ENCODE measurements at places on chromosomes 5 and 9.

- DNase-seq, result peak; percentile 48
Observed at GRCh38 chr5:72107131-72107900, at the start of gene MAP1B. TSS of gene MAP1B (plus strand) at chr5:72107475. CDS start at chr5:72107532, 57 bp downstream.

DNA sequence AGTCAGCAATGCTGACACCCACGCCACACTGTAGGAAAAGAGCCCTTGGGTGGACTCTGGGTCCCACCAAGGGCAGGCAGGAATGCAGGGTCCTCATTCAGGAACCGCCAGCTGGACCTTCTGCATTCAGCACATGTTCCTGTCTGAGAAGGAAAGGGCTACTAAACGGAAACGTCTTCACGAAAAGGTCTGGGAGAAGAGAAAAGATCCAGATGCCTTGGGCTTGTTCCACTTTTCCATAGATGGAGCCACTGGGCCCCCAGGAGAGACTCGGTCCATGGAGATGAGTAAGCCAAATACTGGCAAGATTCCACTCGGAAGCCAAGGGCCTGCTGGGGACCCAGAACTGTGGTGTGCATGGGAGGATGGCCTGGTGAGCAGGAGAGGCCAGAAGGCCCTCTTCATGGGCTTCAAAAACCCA, 38.4 kb downstream of the LHFPL2 start:
- DNase-seq, result peak; percentile 21

- DNase-seq, result no peak
Observed at GRCh38 chr9:79975621-79976256, 404.0 kb downstream of the TLE4 start.

DNA sequence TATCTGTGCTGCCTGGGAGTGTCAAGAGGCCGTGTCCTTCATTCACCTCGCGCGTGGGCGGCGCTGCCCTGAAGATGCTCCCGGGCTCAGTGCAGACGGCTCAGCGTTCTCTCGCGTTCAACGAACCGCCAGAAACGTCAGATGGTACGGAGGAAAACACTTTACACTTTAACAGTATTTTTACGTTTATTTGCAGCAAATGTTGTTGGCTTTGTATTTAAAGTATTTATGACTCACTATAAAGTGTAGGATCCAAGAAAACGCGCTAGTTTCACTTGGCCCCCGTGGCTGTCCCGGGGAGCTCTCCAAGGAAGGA, 544 bp upstream of the ERCC6L2 start:
- no peak for DNase-seq

DNA sequence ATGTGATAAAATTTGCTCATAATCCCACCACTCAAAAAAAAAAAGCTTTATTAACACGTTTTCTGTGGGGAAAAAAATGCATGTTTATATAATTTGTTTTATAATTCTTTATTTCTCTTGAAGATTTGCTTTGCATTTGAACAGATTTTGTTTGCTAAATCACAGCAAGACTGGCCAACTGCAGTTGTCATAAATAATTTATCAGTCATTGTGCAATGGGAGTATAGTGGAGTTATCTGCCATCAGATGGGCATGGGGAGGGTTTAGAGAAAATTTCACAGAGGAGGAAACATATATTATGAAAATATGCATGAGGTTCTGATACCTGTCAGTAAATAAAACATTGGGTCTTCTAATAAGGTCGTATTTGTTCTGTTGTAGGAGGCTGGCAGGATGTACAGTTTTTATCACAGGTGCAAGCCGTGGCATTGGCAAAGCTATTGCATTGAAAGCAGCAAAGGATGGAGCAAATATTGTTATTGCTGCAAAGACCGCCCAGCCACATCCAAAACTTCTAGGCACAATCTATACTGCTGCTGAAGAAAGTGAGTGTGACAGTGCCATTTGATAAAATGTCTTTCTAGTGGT, 23.8 kb downstream of the HSDL2 start:
- no peak for DNase-seq

DNA sequence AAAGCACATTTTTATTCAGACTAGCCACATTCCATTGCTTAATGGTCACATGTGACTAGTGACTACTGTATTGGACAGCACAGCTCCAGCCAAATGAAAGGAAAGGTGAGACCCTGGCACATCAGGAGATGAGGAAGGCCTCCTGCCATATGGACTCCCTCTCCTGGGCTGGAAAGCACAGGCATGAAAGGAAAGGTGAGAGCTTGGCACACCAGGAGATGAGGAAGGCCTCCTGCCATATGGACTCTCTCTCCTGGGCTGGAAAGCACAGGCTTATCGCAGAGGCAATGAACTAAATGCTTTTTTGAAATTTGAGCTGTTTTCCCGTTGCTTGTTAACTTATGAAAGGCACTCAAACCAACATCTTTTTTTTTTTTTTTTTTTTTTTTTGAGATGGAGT, 144.8 kb upstream of the SLC12A2 start:
- DNase-seq, result no peak

- no peak for DNase-seq
Observed at GRCh38 chr5:143153332-143154119, 250.0 kb downstream of the NR3C1 start.

- no peak for DNase-seq
Observed at GRCh38 chr5:33929925-33930690, 6.1 kb upstream of the RXFP3 start.

- no peak for DNase-seq
Observed at GRCh38 chr5:108818613-108819272, 71.0 kb downstream of the FER start.

GRCh38 chr9:91150998-91151717, 210.6 kb downstream of the AUH start:
- peak; percentile 16 for DNase-seq

DNA sequence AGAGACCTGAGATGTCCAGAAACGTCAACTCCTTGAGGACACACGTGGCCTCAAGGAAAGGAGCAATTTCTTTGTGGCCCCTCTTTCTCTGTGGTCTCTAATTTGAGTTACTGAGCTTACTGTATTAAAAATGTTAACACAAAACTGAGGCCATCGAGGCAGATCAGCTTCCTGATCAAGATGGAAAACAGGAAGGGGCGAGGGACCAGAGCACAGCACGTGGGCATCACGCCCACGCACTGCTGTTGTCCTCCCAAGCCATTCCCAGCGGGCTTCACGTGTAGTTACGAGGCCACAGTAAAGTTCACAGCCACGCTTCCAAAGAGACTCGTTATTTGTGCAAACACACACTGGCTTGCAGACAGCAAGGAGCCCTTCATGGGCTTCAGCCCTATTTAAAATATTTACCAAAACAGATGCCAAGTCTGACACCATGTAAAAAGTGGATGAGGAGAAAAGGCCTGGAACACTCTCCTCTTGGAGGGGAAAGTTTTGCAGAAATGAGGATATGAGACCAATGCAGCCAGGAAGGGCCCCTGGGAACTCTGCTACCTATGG, 149.5 kb downstream of the ROR2 start:
- no peak for DNase-seq

DNA sequence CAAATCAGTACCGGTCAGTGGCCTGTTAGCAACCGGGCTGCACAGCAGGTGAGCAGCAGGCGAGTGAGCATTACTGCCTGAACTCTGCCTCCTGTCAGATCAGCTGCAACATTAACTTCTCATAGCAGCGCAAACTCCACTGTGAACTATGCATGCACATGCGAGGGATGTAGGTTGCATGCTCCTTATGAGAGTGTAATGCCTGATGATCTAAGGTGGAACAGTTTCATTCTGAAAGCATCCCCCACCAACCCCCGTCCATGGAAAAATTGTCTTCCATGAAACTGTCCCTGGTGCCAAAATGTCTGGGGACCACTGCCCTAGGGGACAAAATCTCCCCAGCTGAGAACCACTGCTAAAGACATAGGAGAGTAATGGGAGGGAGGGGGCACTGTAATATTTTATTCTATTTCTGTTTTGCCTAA, 51.1 kb downstream of the P4HA2 start:
- no peak for DNase-seq

DNA sequence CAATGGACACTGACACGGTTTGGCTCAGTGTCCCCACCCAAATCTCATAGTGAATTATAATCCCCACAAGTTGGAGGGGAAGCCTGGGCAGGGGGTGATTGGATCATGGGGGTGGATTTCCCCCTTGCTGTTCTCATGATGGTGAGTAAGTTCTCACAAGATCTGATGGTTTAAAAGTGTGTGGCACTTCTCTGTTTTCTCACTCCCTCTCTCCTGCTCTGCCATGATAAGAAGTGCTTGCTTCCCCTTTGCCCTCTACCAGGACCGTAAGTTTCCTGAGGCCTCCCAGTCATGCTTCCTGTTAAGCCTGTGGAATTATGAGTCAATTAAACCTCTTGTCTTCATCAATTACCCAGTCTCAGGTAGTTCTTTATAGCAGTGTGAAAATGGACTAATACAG, 115.8 kb upstream of the KIF2A start:
- DNase-seq, result no peak

GRCh38 chr9:18422296-18423036, 51.5 kb upstream of the ADAMTSL1 start:
- DNase-seq, result no peak

DNA sequence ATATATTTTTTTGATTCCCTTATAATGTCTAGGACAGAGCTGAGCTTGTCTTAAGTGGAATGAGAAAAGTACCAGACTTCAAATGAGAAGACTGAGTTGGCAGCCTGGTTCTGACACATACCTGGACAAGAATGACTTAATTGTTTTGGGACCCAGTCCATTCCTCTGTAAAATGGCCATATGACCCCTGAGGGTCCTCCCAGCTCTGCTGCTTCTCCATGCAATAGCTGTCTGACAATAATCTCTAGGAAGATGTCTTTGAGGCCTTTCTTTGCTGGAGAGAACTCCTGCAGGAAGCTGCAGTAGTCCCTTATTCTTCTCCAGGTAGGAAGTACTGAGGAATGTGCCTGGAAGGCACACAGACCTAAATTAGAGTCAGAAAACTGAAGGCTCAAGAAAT, 55.9 kb upstream of the SLIT3 start:
- DNase-seq, result no peak

DNA sequence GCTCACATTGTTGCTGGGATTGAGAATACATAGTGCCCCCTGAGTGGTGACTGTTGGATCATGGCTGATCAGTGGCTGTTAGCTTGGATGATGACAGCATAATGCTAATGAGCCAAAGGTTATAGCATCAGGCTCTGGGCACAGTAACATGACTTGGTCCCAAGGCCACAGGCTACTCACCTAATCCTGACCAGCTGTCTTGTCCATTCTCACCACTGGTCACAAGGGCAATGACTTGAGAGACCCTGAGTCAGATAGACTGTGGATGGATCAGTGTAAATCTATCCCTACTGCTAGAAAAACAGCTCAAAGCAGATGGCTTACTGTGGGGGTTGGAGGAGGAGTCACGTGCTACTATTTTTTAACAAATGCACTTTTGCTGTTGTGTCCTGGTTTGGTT, 74.7 kb downstream of the AOPEP start:
- DNase-seq, result no peak

DNA sequence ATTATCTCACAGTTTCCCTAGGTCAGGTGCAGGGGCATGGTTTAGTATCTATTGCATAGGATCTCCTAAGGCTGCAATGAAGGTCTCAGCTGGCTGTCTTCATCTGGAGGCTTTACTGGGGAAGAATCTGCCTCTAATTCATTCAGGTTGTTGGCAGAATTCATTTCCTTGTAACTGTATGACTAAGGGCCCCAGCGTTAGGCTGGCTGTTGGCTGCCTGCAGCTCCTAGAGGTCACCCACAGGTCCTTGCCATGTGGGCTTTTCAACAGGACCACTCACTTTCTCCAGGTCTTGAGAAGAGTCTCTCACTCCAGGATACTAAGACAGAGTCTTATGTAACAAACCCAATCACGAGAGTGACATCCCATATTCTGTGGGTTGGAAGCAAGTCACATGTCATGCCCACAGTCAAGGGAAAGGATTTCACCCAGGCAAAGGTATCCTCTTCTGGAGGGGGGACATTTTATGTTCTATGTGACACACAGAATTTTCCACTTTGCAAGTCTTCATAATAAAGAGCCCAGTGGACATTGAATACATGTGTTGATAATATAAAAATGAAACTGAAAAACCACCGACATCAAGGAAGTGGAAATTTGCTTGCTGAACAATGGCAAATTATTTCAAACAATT, 38.2 kb downstream of the HMHB1 start:
- DNase-seq, result no peak

DNA sequence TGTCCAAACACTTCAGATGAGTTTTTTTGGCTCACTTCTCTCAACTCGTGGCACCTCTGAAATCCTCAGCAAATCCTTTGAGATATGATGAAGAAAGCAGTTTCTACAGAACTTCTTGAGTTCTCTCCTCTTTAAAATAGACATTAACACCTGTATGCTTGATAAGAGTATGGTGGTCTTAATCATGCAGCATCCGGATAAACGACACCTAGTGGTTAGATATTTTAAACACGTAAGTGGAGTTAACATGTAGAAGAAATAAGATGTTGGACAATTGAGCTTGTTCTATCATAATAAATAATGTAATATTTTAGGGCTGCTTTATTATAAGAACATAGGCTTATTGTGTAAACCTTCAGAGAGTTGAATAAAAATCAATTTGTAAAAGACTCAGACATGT, 324.8 kb downstream of the CYLC2 start:
- DNase-seq, result no peak

- no peak for DNase-seq
Observed at GRCh38 chr9:110638381-110638954, 30.1 kb upstream of the MUSK start.

DNA sequence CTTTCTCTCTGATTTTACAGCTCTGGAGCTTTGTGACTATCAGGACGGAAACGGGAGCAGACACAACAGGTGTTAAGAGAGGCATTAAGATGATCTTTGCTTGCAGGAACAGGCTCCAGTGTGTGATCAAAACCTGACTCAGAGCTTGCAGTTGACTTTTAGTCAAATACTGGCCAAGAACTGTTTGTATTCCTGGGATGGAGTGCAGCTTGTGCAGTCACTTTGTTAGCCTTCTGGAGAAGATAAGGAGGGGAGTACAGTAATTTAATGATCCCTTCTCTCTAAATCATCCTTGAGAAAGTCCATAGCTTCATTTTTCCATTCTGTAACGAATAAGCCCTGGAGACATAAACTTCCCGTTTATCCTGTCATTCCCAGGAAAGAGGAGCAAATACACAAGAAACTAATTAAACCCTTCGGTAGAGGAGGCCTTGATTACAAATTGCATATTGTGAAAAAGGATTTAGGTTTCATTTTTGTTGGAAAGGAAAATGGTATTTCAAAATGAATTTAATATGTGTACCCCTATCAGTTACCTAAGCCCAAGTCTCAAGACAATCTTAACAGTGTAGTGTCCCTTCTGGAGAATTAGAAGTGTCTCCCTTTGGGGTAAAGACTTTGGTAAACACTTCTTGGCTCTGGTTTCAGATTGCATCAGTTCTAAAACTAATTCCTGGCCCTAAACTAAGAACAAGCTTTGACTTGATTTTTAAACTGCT, 3.1 kb upstream of the STOM start:
- no peak for DNase-seq

GRCh38 chr5:74016373-74016772, 390.4 kb downstream of the ARHGEF28 start:
- no peak for DNase-seq

- DNase-seq, result no peak
Observed at GRCh38 chr5:78720997-78721396, 72.4 kb upstream of the LHFPL2 start.

- no peak for DNase-seq
Observed at GRCh38 chr9:108751369-108751768, 104.4 kb downstream of the ACTL7B start.
